Substantia nigra (tissue), 51 donors: ENCODE measurements at places on chromosomes 6 and 20.

DNA sequence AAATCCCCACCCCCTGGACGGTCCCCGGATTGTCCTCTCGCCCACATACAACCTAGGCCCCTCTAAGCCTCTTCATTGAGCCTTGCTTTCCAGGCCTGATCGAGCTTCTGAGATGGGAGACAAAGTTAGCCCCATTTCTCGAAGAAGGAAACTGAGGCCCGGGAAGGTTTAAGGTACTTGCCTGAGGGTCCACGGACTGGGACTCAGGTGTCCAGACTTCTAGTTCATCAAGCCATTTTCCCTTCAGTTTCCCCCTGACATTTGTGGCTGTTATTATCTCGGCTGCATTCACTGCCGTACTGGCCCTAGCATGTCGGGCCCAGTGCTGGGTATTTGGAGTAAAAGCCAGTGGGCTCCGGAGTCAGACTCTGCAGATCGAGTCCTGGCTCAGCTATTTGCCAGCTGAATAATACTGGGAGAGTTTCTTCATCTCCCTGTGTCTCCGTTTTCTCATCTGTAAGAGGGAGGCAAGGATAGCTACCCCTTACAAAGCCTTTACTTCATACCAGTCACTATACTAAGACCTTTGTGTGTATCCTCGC is 633 bp downstream of the RPRD1B start:
- DNase-seq: no peak

DNA sequence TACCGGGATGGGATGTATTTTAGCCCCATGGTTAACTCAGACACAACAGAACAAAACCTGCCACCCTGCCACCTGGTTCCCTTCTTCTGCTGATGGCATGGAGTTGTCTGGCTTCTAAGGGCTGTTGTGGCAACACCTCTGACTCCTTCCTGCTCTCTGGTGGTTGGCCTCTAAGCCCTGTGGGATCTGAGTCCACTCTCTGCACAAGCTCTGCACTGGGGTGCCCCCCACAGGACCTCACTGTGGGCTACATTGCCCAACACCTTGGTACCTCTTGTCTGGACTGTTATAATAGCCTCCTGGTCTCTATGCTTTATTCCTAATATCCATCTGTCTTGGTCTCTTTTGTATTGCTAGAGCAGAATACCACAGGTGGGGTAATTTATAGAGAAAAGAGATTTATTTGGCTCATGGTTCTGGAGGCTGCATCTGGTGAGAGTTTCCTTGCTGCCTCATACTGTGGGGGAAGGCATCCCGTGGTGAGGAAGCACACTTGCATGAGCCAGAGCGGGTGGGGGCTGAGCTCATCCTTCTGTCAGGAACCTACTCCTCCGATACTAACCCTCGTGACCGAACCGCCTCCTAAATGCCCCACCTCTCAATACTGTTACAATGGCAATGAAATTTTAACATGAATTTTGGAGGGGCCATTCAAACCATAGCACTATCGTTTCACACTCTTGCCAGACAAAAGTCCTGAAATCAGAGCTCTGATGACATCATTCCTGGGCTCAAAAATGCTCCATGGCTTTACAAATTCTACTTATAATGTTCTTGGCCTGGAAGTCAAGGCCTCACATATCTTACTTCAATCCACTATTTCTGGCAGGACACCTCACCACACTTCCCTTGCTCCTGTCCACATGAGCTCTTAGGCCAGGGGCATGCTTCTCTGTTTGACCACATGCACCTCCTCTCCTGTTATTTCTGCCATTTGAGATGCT is 127.2 kb downstream of the PAX1 start:
- DNase-seq: no peak

DNA sequence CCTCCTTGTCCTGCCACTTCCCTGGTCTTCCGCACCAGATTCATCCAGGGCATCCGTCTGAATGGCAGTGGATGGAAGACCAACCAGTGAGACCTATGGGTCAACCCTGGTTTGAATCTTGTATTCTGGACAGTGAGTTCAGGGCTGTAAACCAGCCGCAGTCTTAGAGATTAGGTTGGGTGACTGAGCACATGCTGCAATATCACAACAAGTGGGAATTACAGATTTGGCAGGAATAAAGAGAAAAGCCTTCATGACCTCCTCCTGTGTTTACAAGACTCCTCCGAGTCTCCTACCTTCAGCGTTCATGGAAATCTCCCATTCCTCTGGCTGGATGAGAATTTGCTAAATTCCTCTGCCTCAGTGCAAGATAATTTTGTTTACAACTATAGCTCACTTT is 9.9 kb downstream of the ECI2 start:
- no peak for DNase-seq

- no peak for DNase-seq
Measured at GRCh38 chr6:2944405-2945152, 26.8 kb downstream of the SERPINB6 start.

- DNase-seq: no peak
Measured at GRCh38 chr6:52641388-52641787, 29.5 kb upstream of the TMEM14A start.

DNA sequence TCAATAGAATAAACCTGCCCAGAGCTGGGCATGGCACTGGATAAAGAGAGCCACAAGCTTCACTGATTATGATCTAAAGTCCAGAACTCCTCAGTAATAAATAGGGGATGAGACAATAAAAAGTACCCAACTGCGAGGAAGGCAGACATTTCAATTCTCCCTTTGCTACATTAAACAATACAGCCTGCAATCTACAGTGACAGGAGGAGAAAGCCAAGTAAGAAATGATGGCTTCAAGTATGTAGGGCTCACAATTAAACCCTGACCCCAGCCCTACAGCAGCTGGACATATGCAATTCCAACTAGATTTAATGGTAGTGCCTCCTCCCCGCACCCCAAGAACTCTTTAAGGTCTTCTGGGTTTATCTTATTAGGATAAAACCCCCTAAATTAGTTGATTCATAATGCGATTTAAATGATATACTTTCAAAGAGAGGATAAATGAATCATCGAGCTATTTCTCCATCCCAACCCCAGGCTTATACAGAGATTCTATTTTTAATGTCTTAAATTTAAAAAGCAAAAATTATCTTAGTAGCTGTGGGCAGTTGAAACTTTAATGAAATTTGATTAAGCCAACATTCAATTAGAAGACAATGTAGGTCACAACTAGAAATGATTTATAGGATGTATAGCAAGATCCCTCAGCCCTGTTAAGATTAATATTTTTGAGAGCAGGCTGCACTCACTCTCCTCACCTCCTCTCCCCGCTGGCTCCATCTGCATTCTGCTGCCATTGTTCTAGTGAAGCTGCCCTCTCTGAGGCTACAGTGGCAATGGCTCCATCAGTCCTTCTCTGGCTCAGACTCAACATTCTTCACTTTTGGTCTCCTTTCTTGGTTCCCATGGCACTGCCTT is 57.1 kb downstream of the OGFRL1 start:
- DNase-seq: no peak

- no peak for DNase-seq
Measured at GRCh38 chr6:24775520-24776058, 852 bp downstream of the GMNN start.

DNA sequence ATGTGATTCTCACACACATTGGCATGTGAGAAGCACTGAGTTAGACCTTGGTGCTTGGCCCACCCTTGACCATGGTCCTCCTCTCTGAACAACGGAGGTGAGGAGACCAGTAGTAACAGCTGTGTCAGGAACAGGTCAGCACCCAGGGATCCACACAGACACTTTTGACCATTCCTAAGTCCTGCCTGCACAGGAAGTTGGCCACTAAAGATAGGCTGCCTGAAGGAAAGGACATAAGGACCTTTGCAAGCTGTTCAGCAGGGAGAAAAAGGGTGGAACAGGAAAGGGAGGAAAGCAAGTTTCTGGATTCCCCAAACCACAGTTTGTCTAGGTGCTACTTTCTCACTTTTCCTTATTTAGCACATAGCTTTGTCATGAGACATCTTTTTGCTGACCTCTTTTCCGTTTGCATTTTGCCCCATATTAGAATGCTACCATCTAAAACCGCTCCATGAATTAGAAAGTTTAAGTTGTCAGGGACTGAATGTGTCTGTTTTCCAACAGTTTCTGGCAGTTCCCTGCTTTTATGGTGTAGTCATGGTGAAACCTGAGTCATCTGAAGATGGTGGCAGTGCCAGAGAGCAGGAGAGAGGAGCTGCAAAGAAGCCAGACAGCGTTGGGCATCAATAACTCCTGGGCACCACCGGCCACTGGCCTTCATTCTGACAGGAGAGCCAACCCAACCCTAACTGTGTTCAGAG is 1.1 kb upstream of the CD109 start:
- DNase-seq: peak; percentile 15

DNA sequence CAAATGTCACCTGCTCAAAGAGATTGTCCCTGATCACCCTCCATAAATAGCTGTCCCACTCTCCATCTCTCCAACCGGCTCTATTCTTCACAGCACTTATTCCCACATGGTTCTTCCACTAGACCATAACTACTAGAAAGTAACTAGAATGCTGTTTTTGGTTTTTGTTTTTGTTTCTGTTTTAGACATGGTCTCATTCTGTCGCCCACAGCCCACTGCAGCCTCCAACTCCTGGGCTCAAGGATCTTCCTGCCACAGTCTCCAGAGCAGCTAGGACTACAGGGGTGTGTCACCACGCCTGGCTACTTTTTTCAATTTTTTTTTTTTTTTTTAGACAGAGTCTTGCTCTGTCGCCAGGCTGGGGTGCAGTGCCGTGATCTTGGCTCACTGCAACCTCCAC is 12.2 kb downstream of the MMP24 start:
- DNase-seq: no peak

GRCh38 chr6:137823826-137824555 is 43.1 kb upstream of the TNFAIP3 start:
- peak; percentile 8 for DNase-seq

DNA sequence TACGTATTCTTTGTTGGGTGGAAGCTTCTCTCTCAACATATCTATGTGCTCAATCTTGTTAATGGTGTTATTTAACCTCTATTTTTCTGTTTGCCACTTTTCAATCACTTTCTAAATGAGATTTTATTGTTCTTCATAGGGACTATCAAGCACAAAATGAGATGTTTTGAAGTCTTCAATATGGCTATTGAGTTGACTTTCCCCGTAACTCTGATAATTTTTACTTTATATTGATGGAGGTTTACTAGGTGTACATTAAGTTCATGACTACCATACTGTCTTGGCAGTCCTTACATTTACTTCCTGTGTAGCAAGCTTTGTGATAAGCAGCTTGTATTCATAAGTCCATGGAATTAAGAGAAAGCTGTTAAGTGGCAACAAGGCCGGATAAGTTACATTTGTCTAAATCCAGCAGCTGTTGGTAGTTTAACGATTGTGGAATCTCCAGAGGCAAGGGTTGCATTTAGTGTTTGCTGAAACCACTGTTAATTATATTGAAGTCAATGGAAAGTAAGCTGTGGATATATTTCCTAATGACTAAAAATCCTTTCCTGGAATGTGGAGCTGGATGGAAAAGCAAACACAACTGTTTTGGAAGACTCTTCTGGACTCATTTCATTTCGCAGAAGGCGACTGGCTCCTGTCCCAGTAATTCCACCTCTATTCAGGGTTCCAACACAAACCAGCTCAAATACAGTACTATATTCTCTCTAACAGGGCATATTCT is 57.3 kb upstream of the SMIM29 start:
- no peak for DNase-seq

DNA sequence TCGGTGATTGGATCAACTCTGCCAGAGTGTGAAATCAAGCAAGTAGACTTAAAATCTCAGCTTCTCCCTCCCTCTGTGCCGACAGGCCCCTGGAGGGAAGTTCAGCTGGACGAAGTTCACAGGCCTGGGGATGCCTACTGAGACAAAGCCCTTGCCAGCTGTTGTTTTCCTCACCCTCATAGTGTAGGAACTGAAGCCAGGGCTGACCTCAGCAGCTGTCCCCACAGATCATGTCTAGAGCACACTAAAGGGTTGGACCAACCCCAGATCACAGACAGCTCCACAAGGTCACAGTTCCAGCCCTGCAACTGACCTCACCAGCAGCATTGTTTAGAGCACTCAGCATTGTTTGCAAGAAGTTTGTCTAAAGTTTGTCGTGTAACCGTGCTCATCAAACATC is 261.9 kb upstream of the ECI2 start:
- DNase-seq: peak; percentile 27

GRCh38 chr6:7256785-7257184 is 56.2 kb downstream of the SSR1 start:
- no peak for DNase-seq

DNA sequence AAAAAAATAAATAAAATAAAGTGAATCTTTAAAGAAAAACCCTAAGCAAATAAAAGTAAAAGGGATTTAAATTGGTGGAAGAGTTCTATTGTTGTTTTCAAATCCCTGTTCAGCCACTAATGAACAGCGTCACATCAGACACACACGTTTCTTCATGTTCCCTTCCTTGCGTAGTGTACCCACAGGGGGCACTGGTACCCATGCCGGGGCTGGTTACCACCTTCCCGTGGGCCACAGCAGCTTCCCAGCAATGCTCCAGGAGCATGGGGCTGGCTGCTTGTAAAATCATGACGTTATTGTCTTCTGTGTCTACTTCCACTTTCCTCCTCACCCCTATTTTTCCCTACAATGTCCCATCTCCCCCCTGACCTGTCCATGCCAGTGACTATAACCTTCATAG is 988.7 kb downstream of the KIF16B start:
- DNase-seq: no peak

GRCh38 chr6:167093406-167093921 is 29.4 kb upstream of the CCR6 start:
- no peak for DNase-seq

- DNase-seq: no peak
Measured at GRCh38 chr6:170185175-170185978, 105.5 kb downstream of the DLL1 start.

DNA sequence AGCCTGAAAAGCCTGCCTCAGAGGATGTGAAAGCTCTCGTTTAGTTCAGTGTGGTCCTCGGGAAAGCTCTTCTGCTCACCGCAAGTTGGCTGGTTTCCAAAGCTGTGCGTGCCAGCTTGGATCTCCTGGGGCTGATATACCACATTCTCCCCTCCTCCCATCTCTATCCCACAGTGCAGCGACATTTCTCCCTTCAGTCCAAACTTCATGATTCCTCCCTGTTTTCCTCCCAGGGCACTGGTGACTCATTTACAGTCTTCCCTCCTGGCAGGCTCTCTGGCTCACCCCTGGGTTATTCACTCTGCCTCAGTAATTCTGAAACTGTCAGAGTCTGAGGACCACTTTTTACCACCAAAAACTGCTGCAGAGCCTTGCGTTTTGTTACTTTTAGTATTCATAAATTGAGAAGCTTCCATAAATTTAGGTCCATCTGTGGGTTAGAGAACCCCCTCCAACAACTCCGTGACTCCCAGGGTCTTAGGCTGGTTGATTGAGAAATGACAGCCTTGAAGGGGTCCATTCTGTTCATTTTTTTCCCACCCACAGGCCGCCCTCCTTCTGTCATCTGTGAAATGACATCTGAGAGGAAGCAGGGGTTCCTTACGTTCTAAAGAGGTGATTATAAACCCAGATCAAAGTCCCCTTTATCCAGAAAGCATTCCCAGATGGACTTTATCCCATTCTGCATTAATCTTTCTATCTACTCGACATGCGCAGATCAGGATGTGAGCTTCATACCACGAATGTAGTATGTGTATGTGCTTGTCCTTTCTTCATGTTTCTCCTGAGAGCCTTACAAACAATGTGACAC is 6.1 kb downstream of the TRIM10 start:
- no peak for DNase-seq

- peak; percentile 26 for DNase-seq
Measured at GRCh38 chr20:38835792-38836191, 30.3 kb downstream of the PPP1R16B start.
